ENCODE measurements at places on chromosomes 11 and 22.
A peak's percentile ranks its signal among the peaks of the same experiment; 100 is the strongest.

DNA sequence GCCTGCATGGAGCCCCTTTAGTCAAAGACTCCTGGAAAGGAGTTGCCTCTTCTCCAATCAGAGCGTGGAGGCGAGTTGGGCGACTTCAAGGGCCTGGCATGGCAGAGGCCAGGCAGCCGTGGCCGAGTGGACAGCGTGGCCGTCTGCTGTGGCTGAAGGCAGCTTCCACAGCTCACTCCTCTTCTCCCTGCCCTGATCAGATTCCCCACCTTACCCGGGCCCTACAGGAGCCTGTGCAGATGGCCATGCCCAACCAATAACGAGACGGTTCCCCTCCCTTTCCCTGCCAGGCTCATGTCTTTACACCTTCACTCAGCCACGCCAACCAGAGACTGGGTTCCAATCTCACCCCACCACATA, 20.0 kb upstream of the SLC22A12 start:
- DNase-seq: no peak

- no peak for DNase-seq
These were observed 38.0 kb downstream of the OSBPL5 start for GRCh38 chr11:3126901-3127691.

GRCh38 chr11:11798586-11799438, 43.0 kb upstream of the USP47 start:
- DNase-seq: peak; percentile 71

GRCh38 chr22:44821741-44822475, 69.5 kb downstream of the ARHGAP8 start:
- no peak for DNase-seq

DNA sequence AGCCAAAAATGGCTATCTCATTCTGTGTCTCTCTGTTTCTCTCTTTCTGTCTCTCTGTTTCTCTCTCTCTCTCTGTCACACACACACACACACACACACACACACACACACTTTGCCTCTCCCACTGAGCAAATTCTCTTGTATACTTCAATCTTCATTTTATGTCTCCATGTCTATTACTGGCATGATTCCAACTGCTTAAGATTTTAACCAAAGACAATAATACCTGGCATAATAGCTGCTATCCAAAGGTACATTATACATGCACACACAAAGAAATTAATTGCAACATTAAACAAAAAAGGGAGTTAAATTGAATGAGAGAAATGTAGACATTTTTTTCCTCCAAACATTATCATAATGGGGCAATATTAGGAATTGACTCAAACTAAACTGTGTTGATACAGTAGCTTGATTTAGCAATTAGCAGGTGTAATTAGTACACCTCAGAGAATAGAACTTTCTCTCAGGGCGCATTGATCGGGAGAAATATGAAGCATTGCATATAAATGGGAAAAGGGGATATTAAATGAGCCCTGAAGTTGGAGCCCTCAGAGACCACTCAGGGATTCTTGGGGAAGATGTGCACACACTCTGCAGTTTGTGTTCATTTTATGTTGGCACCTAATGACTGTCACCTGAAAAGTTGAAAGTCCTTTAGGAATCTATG, 17.4 kb upstream of the SLC1A2 start:
- no peak for DNase-seq

DNA sequence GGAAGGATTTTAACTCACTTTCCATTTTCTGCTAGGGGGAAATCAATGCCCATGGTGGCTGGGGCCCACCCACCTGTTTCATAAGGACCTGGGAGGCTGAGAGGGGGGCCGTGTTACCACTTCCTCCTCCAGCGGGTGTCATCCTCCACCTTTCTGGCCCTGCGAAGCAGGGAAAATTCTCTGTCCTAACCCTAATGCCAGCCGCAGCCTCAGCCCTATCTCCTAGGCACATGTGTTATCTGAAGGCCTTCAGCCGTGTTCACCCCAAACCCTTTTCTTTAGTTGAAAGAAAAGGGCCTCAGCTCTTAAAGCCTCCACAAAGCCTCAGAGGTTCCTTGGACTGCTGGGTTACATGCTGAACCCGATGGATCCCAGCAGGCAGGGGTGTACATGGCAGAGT, 55.4 kb upstream of the NECTIN1 start:
- no peak for DNase-seq

DNA sequence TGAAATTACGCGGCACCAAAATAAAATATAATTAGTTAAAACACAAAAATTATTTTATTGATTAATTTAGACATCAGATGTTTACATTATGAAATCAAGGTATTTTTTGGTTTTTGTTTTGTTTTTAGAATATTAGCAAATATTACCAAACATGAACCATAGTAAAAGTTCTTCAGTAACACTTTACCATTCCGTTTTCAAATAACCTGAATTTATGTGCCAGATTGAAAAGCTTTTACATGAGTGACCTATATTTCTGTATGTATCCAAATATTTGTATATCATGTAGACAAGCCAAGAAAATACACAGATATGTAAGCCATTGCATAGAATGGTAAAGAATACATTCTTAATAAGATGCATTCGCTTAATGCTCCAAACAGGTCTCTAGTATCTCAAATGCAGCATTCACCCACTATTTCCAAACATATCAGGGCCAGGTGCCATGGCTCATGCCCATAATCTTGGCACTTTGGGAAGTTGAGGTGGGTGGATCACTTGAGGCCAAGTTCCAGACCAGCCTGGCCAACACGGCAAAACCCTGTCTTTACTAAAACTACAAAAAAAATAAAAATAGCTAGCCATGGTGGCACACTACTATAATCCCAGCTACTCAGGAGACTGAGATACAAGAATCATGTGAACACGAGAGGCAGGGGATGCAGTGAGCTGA, 102.4 kb upstream of the SERPIND1 start:
- no peak for DNase-seq

DNA sequence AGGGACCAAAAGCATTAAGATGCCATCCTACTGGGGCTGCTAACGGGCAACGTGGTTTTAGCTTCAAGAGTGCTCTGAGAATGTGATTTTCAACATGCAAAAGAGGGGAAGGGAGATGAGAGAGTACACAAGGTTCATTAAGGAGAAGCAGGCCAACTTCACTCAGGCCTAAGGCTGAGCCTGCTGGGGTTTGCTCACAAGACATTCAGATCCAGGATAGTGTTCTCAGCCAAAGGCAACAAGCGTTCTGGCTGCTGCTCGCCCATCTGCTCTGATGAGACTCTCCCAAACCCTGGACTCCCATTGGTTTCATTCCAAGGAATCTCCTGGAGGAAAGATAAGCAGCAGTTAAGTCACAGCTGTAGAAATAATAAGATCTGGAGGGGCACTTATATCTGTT, 23.6 kb upstream of the UPB1 start:
- no peak for DNase-seq

DNA sequence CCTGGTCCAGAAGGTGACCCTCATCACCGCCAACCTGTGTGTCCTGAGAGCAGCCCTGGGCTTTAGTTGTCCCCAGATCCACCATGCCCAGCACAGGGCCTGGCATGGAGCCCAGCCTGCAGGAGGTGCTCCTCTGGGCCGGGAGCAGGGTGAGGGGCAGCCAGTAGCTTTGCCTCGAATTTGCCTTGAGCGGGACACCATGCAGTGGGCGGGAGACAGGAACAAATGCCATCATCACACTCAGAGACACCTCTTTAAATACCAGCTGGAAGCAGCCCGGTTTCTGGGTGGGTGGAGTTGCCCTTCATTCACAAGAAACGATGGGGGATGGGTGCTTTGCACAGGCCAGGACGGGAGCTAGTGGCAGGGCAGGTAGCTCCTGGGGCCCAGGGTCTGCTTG, 19.3 kb downstream of the FLRT1 start:
- DNase-seq: no peak

DNA sequence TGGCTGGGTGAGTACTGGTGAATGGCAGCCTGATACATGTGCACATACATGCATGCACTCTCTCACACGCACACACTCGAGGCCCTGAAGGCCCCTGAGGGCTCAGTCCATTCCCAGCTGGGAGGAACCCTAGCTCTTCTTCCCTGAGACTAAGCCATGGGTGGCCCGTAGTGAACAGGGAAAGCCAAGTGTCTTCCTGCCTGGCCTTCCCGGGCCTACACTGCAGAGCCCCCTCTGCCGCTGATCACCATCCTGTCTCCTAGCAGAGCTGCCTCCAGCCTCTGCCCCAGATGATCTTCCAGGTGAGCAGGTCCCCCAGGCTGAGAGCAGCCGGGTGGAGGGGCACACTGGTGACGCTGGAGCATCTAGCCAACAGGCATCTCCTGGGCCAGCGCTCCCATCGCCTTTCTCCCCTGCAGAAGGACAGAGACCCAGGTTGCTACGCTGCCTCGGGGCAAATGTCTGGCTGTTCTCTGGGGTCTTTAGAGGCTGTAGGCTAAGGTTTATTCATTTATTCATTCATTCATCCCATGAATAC, 57.3 kb downstream of the CD82 start:
- DNase-seq: peak; percentile 6

GRCh38 chr11:125426818-125427528, 69.1 kb downstream of the FEZ1 start:
- no peak for DNase-seq

All from D341Med (cell line).